ENCODE measurements at places on chromosomes 3 and 15.
A peak's percentile ranks its signal among the peaks of the same experiment; 100 is the strongest.

DNA sequence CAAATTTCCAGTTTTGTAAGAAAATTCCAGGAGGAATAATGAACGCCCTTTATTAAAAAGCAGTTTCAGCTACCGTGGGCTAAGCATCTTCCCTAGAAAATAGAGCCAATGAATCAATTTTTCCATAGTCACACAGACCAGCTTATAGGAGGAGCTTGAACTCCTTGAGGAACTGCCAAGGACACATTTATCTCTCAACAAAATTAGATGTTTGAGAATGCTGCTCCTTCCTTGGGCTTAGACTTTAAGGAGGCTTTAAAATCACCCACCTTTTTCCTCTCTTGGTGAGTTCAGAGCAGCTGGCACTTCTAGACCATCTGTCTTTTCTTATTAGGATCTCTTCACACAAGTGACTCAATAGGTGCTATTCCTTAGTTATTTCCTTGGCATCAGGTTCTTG is 588.0 kb downstream of the SQOR start:
- DNase-seq = no peak

GRCh38 chr3:49158103-49158709 is 7.9 kb downstream of the CCDC71 start:
- no peak for DNase-seq

- no peak for DNase-seq
Measured at GRCh38 chr3:79414035-79414434, 353.8 kb downstream of the ROBO1 start.

- DNase-seq = peak; percentile 52
Measured at GRCh38 chr3:53346514-53346913, 829 bp downstream of the DCP1A start.

DNA sequence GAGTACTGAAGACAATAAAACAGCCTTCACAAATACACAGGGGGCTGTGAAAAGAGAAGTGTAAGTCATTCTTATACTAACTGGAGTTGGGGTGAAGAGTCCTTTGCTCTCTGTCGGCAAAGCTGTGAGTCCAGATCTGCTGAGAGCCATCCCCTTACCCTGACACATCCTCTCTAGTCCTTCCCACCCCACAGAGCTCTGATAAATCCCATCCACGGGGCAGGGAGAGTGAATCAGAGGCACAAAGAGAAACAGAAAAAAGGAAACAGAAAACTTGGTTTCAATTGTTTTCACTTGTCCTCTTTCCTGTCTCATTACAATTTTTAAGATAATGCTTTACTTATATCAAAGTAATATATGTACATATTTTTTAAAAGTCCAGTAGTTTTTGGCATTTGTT is 18.2 kb upstream of the ZNF639 start:
- peak; percentile 8 for DNase-seq

GRCh38 chr3:146241523-146242240 is 9.2 kb downstream of the PLSCR4 start:
- no peak for DNase-seq

DNA sequence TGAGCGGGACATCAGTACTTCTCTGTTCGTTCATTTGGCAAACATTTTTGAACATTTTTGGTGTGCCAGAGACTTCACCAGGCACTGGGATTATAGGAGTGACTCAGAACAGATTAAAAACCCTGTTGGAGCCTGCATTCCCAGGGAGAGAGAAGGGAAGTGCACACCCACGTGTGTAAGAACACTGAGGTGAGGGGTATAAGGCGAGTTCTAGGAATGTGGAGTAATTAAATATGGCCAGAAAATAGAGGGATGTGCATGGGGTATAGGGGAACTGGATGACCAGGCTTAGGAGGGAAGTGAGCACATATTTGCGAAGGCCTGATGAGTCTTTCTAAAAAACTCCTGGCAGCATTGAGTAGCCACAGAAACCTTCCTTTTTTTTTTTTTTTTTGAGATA is 401.2 kb upstream of the C2CD4B start:
- no peak for DNase-seq

GRCh38 chr3:52623234-52623792 is 62.4 kb downstream of the PBRM1 start:
- no peak for DNase-seq
